T1000 (cell line): ENCODE measurements at places on chromosomes 2 and 18.

DNA sequence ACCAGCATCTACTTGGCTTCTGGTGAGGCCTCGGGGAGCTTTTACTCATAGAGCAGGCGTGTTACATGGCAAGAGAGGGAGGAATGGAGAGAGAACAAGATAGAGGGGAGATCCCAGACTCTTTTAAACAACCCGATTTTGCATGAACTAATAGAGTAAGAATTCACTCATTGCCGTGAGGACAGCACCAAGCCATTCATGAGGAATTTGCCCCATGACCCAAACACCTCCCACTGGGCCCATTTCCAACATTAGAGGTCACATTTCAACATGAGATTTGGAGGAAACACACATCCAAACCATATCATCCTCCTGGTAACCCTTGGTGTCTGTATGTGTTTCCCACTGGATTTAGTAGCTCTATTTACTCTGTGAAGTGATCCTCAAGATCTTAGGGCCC, 249.9 kb upstream of the SP5 start:
- DNase-seq: peak; percentile 25

DNA sequence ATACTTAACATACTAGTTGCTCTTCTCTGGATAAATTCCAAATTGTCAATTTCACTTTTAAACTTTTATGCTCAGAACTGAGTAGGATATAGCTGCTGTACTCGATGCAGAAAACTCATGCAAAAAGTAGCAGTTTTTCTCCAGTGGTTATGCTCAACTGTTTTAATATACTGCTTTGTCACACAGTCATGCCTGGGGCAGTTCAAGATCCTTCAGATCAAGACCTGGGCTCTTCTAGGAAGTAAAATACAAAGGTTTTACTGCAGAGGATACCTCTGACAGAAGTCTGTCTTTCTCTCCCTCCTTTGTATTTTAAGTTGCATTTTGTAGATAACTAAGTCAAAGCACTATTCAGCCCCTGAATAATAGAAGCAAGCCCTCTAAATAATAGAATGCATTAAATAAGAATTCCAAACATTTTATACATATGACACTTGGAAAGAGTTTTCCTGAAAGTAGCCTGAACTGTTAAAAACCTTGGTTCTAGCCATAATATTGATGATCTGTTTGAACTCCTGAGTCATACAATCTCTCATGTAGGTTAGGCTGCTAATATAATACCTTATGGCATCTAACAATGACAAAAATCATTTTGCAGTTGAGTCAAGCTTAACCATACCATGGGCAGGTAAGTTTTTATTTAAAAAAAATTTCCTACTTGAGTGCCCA, 183.3 kb upstream of the TRIB2 start:
- no peak for DNase-seq

DNA sequence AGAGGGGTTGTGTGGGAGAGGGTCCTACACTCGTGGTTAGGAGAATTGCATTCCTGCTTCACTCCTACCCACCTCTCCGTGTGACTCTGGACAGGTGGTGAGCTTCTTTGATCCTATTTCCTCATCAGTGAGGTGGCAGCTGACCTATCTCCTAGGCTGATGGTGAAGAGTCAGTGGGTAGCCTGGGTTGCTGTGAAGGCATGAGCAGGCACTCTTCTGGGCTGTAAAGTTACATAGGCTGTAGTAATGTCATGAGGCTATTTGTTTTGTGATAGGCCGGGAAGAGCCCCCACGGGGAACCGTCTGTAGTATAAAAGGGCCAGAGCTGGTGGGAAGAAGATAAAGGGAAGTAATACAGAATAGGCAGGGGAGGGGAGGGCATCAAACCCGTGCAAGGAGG, 83.8 kb downstream of the TMEM247 start:
- no peak for DNase-seq

GRCh38 chr18:59659508-59660170, 37.6 kb downstream of the CCBE1 start:
- DNase-seq: no peak

- DNase-seq: no peak
Measured at GRCh38 chr2:39188960-39189494, 54.7 kb downstream of the CDKL4 start.

GRCh38 chr18:53944721-53945120, 279.7 kb downstream of the MBD2 start:
- DNase-seq: no peak

GRCh38 chr18:39596221-39596620, 2030.6 kb upstream of the CELF4 start:
- no peak for DNase-seq

DNA sequence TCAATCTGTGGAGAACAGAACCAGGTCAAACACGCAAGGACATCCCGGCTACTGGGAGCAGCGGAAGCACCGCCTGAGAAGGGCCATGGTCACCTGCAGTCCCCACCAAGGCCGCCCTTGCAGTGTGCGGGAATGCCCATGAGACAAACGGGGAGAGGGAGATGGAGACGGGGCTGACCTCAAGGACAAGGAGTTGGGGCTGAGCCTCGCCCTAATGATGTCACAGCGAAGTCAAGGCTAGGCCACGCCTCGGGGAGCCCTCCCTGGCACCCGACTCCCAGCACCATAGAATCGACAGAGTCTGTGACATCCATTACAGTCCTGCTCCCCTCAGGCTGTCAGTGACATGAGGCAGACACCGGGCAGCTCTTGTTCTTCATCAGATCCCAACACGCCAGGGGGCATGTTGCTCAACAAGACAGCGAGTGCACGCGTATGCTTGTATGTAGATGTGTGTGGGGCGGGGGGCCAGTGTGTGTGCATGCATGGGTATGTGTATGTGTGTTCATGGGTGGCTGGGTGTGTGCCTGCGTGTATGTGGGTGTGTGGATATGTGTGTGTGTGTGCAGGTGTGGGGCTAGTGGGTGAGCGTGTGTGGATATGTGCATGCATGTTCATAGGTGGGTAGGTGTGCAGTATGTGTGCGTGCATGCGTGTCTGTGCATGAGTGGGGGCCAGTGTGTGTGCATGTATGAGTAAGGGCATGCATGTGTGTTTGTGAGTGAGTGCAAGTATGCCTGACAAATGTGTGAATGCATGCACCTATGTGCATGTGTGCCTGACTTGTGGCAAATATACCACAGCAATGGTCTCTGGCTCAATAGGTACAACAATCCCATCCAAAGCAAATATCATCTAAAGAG, 57.0 kb downstream of the ANKMY1 start:
- DNase-seq: no peak

- DNase-seq: no peak
Measured at GRCh38 chr18:59024829-59025228, 114.9 kb upstream of the SEC11C start.

DNA sequence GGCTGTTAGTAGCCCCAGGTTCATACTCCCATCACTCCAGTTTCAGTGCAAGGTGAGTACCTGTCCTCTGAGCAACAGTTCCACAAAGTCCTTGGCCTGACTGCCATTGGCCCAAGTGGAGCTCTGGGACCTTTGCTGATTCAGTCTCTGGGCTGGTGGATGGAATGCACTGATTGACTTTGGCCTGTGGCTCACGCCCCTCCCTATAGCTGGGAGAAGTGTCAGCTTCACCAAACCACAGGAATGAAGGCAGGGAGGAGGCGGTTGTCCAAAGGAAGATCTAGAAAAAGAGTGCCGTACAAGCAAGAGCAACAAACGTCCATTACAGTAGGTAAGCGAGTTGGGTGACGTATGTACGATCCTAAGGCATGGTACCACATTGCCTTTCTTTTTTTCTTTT, 34.0 kb downstream of the QPCT start:
- no peak for DNase-seq

- DNase-seq: no peak
Measured at GRCh38 chr2:18799397-18799796, 210.0 kb upstream of the NT5C1B start.

GRCh38 chr18:51321696-51322095, 124.2 kb upstream of the MEX3C start:
- DNase-seq: no peak

DNA sequence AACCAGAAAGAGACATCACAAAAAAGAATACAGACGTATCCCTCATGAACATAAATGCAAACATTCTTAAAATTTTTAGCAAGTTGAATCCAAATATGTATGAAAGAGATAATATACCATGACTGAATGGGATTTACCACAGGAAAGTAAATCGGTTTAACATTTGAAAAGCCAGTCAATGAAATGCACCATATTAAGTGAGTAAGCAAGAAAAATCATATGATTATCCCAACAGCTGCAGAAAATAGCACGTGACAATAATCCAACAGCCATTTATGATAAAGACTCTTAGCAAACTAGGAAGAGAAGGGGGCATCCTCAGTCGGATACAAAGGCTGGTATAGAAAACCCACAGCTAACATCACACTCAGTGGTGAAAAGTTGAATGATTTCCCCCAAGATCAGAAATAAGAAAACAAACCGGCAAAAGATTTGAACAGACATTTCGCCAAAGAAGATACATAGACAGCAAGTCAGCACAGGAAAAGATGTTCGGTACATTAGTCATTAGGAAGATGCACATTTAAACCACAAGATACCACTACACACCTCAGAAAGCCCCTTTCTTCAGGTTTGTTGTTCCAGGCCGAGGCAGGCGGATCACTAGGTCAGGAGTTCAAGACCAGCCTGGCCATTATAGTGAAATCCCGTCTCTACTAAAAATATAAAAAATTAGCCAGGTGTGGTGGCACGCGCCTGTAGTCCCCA, 144.3 kb downstream of the INHBB start:
- no peak for DNase-seq

GRCh38 chr2:42238644-42239288, 69.6 kb downstream of the EML4 start:
- no peak for DNase-seq

DNA sequence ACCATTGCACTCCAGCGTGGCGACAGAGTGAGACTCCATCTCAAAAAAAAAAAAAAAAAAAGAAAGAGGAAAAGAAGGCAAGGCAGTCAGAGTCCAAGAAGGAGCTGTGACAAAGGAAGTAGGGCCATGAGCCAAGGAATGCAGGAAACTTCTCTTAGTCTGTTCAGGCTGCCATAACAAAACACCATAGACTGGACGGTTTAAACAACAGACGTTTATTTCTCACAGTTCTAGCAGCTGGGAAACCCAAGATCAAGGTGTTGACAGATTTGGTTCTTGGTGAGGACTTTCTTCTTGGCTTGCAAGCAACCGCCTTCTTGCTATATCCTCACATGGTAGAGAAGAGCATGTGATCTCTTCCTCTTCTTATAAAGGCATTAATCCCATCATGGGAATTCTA, 13.1 kb upstream of the SUMO1 start:
- no peak for DNase-seq

DNA sequence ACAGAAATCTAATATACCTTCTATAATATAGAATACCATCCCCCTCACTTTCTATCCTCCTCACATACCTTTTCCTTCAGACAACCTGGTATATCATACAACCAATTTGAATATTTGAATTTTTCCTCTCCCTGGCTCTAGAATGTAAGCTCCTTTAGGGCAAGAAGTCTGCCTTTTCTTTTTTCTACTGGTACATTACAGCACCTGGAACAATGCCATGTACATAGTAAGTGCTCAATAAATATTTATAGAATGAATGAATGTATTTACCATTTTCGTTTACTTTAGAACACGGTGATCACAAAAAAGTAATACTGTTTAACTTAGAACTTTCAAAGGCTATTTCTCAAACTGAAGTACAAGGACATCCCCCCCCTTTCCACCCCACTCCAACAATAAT, 187.6 kb downstream of the STK39 start:
- no peak for DNase-seq

GRCh38 chr2:212135739-212136138, 402.9 kb downstream of the ERBB4 start:
- DNase-seq: no peak

- no peak for DNase-seq
Measured at GRCh38 chr2:3311601-3312000, 66.0 kb downstream of the EIPR1 start.

DNA sequence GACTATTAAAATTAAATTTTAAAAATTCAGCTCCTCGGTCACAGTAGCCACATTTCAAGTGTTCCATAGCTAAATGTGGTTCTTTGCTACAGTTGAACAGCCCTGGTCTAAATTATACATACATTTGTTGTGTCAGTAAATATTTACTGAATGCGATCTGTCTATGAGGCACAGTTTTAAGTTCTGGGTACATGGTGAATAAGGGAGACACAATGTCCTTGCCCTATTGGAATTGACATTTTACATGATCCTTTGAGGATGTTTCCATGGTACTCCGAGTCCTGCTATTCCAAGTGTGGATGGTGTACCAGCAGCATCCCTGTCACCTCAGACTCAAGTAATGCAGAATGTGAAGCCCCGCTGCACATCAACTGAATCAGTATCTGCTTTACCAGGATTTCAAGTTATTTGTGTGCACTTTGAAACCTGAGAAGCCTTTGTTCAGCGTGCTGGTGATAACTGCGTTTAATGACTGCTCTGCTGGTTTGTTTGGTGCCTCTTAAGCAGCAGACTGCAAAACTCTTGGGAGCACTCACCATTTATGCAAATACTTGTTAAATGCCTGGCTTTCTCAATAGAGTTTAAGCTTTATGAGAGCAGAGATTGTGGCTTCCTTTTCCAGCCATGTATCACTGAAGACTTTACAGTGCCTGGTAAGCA, 1.5 kb downstream of the GALNT1 start:
- no peak for DNase-seq

GRCh38 chr2:45013229-45014015, 4.2 kb upstream of the SIX2 start:
- no peak for DNase-seq

GRCh38 chr2:40348665-40349064, 103.2 kb downstream of the SLC8A1 start:
- peak; percentile 2 for DNase-seq

GRCh38 chr18:57666818-57667497, 45.3 kb upstream of the NARS1 start:
- no peak for DNase-seq

GRCh38 chr2:197217541-197217940, 93.0 kb downstream of the ANKRD44 start:
- no peak for DNase-seq

DNA sequence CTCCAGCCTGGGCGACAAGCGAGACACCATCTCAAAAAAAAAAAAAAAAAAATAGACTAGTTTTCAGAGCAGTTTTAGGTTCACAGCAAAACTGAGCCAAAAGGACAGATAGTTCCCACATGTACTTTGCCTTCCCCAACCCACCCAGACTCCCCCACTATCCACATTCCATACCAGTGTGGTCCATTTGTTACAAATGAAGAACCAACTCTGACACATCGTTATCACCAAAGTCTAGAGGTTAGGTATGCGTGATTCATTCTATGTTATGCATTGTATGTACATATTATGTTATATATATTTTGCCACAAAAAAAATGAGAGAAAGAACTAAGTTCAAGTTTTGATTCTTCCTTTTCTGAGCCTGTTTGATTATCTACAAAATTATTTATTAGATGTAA, 3.5 kb downstream of the DUSP11 start:
- no peak for DNase-seq
